ENCODE measurements at places on chromosomes 7 and 10.

DNA sequence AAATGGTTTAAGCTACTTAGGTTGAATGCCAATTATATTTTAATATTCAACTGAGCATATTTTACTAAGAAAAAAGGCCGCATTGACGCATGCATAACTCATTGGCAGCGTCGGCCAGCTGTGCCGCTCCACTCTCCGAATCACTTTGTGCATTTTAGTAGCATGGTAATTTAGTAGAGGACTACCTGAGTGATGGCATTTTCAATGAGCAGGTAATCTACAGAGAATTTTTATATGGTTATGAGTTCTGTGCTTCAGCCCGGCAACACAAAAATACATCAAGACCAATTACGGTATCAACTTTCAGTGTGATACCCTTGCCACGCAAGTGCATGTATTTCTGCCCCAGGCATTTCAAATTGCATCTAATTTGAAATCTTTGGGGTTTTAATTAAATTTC lies 247.2 kb downstream of the EBF3 start:
- no peak for DNase-seq

DNA sequence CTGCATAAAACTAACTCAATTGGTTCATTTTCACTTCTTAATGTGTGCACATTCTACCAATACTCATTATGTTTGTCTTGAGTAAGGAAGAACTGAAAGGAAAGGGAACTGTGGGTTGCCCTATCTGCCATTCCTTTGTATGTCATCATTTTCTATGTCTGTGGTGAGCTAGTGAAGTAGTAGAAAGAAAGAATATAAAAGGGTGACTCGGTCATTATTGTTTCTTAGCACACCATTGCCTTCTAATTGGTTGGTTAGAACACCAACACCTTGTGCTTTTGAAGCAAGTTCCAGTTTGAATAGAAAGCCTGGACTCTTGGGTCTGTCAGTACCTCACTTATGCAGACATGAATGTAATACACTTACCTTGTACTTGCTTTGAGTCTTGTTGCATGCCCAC lies 64.3 kb upstream of the MDFIC start:
- no peak for DNase-seq

DNA sequence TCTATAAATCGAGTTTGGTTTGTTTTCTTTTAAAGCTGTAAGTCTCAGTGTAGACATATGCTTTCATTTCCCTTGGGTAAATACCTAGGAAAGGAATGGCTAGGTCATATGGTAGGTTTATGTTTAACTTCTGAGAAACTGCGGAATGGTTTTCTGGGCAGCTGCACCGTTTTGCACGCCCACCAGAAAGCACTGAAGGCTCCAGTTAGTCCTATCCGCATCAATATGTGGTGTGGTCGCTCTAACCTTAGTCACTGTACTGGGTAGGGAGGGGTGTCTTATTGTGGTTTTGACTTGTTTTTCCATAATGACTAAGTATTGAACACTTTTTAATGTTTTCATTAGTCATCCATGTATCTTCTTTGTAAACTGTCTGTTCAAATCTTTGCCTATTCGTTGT lies 279.5 kb upstream of the AKR1E2 start:
- no peak for DNase-seq

DNA sequence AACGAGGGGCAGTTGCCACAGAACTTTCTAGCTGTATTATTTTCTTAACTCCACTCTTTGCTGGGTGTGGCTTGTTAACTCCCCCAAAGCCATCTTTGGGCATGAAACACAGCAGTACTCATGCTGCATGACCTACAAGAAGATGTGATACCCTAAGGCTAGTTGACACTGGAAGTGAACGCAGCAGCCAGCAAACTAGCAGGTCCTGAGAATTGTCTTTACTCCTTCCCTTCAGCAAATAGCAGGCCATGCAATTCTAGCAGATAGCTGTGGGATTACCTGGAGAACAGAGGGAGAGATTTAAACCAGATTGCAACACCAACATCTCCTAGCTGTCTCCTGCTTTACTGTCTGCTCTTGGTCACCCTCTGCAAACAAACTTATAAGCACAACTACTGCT lies 688.0 kb upstream of the ZWINT start:
- no peak for DNase-seq

- DNase-seq: no peak
Measured at GRCh38 chr7:127922656-127923055, 108.6 kb downstream of the LRRC4 start.

DNA sequence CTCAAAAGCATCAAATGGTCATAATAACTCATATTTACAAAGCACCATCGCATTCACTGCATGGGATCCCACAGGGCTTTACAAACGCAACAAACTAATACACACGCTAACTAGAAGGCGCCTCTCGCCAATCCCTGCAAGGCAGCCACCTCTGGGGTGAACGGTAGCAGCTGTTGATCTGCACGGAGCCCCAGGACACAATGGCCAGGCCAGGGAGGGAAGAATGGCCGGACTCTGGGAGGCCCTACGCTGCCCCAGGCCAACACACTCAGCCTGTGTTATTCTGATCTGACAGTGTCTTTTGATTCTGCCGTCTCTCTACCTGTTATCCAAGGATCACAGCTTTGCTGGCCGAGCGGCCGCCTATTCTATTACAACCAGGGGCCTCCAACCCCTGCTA lies 41.8 kb downstream of the HABP2 start:
- DNase-seq: no peak

DNA sequence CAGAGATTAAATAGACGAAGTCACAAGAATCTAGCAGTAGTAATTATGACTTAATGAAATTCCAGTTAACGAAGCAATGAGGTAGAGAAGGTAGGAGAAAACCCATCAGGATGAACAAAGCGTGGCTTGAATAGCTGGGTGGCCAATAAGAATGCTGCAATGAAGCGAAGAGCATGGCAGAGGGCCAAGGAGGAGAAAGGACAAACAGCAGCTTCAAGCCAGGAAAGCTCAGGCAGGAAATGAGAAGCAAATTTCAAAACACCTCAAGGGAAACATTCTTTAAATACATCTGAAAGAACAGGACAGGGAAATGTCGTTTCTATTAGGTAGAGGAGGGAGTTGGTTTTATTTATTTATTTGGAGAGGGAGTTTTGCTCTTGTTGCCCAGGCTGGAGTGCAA lies 122.5 kb downstream of the KIAA1217 start:
- no peak for DNase-seq

DNA sequence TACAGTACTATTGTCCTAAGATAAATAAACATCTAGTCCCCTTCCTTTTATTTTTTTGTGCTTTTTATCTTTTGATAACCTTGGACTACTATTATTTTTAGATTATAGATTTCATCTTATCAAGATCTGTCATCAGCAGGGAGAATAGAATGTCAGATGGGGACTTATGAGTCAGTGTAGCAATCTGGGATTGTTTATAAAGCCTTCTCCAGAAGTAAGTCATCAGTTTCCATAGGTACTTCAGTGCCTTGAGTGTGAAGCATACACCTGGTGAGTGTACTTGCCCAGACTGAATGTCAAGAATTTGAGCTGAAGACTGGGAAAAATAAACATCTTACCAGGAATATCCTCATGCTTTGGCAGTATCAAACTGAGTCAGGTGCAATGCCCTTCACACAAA lies 2.1 kb downstream of the CASD1 start:
- no peak for DNase-seq

DNA sequence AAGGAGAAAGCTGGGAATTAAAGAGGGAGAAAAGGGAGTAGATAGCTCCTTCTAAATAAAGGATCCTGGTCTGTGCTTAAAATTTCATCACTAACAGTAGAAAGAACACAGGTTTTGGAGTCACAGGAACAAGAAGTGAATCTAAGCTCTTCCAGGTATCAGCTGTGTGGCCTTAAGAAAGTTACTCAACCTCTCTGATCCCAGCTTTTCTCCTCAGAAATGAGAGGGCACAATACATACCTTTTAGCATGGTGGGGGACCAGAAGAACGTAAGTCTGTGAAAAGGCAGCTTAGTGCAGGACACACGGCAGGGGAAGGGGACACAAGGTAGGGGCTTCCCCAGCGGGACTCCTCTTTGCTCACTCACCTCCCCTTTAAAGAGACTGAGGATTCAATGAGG lies 13.4 kb downstream of the GFRA1 start:
- no peak for DNase-seq

DNA sequence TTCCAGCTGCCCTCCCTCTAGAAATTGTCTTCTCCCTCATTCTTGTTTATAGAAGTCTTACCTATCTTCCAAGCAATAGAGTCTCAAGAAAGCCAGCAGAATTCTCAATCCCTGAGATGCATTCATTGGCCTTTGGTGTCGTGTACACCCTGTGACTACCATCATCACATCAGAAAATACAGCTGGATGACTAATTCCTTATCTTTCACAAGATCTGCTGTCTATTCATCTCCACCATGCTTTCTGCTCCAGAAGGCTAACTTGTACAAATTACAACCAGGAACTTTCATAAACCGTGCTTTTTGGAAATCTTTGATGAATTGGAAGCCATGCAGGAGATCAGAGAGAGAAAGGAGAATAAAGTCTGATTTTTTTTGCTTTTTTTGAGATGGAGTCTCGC lies 1062.9 kb upstream of the GHITM start:
- DNase-seq: no peak

GRCh38 chr7:17057143-17057509 lies 175.3 kb upstream of the AGR3 start:
- no peak for DNase-seq

- DNase-seq: no peak
Measured at GRCh38 chr10:48740988-48741387, 56.3 kb downstream of the WDFY4 start.

DNA sequence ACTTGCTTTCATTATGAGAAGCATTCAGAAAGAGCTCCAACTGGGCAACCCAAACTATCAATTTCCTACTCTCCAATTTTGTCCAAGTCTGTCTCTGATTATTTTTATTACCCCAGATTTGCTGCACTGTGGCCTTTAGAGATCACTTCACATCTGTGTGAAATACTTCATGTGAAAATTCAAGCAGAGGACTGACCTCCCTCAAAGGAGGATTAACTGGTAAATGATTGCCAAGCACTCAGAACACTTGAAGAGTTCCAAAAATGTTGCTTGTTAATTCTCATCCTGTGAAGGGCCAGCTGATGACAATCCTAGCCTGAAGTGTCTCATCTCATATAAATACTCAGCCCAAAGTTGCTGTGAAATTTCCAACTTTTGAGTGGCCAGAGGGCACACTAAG lies 182.8 kb upstream of the DGKB start:
- no peak for DNase-seq

GRCh38 chr7:142461437-142461836 lies 203.6 kb upstream of the PRSS58 start:
- no peak for DNase-seq

- DNase-seq: no peak
Measured at GRCh38 chr7:18330548-18330947, 165.0 kb upstream of the HDAC9 start.

- DNase-seq: no peak
Measured at GRCh38 chr10:51487576-51487975, 211.8 kb downstream of the CSTF2T start.

DNA sequence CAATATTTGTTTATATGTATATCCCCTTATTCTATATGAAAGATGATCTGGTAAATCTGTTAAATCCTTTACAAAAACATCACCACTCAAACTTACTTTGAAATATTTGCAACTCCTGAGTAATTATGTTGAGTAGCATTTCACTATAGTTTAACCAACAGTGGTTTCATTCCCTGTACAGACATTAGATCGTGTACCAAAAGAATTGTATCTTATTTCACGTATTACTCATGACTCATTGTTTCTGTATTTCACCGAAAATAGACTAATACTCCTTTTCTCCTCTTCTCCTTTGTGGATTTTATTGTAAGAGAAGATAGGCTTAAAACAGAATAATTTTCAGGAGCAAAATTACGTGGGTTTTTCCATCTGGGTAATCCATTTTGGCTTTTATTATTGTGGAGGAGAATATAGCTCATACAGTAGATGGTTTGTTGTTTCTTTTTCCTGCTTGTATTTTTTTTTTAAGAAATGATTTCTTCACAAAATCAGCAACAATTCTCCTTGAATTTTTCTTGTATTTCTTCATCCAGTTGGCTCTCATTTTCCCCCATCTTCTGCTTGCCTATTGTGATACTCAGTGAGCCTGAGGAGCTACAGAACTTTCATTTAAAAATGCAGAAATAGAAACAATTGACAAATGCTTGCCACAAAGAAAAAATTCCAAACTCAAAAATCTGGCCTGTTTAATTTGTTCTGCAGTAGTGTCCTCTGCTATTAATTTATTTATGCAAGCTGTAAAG lies 90.6 kb upstream of the OIT3 start:
- DNase-seq: no peak

DNA sequence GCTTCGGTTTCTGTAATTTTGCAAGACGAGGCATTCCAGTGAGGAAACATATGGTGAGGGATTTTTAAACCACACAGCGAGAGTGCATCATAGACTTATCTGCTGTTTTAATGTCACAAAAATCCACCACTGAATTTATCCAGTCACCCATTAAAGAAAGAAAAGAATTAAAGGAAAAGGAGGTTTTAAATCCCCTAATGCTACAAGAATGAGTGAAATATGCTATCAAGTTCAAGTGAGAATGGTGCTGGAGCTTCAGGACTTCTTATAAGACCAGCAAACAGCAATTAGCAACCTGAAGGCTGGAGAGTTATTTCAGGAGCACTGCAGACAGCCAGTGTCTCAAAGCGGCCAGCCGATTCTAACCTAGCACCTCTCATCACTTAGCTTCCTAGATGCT lies 439.1 kb upstream of the MGMT start:
- DNase-seq: no peak

DNA sequence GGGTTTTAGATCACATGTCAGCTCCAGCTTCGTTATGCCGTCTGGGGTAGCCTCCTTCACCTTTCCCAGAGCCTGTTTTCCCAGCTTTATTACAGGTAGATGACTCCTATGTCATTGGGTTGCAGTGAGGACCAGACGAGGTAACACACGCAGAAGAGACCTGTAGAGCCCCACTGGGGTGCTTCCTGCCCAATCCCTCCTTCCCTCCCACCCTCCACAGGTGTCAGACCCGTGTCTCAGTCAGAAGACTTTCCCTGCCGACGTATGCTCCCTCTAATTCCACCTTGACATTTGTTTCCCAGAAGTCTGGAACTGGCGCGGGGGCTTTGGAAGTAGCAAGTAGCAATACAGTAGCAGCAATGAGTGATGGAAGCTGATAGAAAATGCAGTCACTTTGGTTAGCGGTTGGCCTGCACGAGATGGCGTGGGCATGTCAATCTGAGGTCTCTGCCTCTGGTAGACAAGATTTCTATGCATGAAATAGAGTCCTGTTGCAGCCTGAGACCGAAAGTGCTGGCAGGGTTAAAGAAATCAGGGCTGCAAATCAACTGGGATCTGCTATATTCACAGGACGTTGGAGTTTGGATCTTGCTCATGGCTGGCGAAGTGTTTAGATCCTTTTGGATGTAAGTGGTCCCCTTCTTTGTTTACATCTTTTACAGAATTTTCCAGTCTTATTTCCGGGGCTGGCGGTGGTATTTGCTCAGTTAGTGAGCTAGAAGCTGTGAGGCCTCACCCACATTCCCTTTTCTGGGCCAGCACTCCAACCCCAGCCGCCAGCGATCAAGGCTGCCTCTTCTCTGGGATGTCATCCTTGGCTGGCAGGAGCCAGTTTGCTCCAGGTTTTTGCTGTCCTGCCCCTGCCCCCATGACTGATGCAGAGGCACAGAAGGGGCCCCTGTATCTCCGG lies 78.3 kb upstream of the KMT2C start:
- DNase-seq: no peak
